ENCODE measurements at places on chromosomes 16 and 17. TPM values are rescaled to one million over a fixed set of nuclear protein-coding genes. Genes with fewer than 3 reads are reported as not detected.

DNA sequence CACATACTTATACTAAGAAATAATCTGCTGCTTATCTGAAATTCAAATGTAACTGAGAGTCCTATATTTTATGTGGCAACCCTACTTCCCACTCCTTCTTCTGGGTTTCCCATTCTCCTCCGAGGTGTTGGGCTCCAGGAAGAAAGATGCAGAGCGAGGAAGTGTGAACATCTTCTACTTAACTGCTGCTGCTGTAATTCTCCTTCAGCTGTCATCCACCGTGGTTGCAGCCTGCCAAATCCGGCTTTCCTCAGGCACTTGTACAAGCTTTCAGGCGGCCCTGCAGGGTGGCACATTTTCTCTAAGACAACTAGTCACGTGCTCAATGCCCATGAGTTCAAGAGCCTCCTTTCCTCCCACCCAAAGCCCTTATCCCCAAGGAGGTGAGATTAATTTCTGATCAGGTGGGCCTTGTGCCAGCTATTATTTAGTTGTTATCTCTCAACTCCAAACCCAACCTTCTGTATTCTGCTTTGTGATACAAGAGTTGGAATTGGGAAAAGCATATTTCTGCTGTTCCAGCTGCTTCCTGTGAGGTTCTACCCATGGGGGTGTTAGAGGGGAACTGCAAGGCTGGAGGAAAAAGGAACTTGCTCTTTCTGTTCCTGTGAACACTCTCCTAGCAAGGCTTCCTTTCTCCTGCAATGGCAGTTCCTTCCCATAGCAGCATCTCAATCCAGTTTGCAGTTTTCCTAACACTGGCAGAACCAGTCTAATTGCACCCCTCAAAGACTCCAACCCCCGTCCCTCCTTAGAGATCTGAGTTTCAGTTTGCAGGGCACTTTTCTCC is 67.6 kb upstream of the RBBP6 start:
- no peaks in the 10 kb centered on the region for H3K27me3 ChIP-seq
- DNase-seq = no peak
- no peaks in the 10 kb centered on the region for H3K36me3 ChIP-seq
- H3K27ac ChIP-seq = no peak overlapping the region
- H3K4me1 ChIP-seq = no peaks in the 10 kb centered on the region

The NLK gene
- total RNA-seq = 17.1 TPM

The CCL1 gene
- total RNA-seq = not detected

The ZSCAN10 gene
- not detected for total RNA-seq
